ENCODE measurements at places on chromosomes 6 and 20.

- no peak for DNase-seq
These were observed 94.6 kb downstream of the EPB41L2 start for GRCh38 chr6:130968476-130968875.

GRCh38 chr6:149942461-149942829, 631 bp downstream of the ULBP2 start:
- no peak for DNase-seq

- no peak for DNase-seq
These were observed 23.0 kb upstream of the RBPJL start for GRCh38 chr20:45283551-45284057.

DNA sequence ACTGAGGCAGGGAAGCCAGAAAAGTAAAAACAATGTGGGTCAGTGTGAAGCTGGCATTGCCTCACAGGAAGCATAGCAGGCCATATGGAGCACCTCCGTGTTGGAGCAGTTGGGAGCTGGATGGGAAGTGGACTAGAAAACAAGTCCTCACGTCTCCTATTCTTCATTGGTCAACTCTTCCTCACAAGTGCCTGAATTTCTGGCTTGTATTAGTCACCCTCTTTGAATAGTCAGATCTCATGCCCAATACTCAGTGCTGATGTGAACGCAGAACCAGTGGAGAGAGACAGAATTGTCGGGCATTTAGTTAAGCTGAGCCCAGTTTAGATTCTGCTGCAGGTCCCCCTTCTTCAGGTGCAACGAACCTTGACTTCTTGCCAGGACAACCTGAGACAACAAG, 22.3 kb upstream of the RSPO3 start:
- no peak for DNase-seq

DNA sequence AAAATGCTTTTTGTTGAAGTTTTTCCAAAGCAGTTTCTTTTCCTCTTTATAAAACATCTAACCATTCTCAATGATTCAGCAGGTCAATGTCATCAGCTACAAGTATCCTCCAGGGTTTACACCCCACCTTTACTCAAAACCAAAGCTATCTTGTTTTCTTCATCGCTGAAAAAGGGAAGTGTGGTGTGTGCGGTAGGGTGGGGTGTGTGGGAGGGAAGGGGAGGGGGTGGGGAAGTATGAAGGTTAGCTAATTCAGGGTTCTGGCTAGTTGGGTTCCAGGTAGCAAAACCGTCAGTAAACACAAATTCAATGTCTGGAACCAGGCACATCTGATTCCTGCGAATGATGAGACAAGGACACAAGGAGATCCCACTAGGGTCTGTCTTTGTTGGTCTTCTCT, 189.6 kb downstream of the GJA10 start:
- no peak for DNase-seq

DNA sequence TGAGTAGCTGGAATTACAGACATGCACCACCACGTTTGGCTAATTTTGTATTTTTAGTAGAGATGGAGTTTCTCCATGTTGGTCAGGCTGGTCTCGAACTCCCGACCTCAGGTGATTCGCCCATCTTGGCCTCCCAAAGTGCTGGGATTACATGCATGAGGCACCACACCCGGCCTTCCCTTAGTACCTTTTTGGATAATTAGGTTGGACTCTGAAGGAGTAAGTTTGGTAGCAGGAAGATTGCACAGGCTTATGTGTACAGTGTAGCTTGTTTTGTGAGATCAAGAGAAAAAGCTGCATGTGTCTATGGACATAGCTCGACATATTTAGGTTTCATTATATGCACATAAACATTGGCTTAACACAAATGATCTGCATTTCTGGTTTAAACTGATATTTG, 116.8 kb downstream of the NCOA3 start:
- no peak for DNase-seq

DNA sequence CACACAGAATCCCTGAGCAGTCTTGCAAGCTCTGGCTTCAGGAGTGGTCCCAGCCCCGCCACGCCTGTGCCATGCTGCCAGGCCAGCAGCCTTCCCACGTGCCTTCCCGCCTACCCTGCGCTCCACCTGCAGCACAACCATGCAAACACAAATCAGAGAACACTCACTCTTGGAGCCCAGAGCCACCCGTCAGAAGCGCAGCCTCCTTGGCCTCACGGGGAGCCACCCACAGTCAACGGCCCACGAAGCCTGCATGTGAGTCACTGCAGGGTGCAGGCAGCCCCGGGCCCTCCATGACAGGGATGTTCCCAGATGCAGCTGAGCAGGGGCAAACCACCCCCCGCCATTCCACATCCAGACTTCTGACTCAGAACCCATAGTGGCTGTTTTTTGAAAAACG, 217.0 kb downstream of the DLL1 start:
- no peak for DNase-seq

DNA sequence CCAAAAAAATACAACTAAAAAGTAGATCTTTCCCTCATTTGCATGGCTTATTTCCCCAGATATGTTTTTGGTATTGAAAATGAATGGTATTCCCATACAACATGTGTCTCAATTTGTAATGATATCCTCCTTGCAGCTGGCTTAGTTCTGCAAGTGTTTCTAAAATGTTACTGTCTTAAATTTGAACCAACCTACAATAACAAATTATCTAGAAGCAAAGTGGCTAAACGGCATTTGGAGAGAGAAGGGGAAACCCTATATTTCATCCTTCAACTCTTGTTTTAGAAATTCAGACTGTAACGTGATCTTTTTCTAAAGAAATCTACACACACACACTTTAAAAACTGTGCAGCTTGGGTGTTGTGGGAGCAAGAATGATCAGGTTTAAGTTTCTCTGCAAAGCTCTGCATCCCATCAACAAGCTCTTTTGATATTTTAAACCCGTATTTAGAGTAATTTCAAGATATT, 153.0 kb downstream of the SOBP start:
- no peak for DNase-seq

DNA sequence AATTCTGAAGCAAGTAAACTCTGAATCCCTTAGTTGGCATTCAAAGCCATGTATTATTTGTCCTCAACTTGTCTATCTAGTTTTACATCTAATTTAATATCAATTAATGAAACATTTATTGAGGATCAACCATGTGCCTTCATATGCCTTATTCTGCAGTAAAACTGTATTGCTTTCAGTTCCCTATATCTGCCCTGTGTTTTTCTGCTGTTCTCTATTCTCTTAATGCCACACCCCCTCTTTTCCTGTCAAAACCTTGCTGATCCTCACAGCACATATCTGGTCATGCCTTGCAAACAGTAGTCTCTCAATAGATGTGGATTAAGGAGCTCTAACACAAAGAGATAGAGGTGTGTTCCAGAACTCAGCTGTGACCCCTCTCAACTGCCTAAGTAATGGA, 2.0 kb downstream of the FIG4 start:
- no peak for DNase-seq

- no peak for DNase-seq
These were observed 28.1 kb downstream of the NFYA start for GRCh38 chr6:41100871-41101287.

- DNase-seq, result no peak
These were observed 610.5 kb upstream of the MAN1A1 start for GRCh38 chr6:119960036-119960435.

DNA sequence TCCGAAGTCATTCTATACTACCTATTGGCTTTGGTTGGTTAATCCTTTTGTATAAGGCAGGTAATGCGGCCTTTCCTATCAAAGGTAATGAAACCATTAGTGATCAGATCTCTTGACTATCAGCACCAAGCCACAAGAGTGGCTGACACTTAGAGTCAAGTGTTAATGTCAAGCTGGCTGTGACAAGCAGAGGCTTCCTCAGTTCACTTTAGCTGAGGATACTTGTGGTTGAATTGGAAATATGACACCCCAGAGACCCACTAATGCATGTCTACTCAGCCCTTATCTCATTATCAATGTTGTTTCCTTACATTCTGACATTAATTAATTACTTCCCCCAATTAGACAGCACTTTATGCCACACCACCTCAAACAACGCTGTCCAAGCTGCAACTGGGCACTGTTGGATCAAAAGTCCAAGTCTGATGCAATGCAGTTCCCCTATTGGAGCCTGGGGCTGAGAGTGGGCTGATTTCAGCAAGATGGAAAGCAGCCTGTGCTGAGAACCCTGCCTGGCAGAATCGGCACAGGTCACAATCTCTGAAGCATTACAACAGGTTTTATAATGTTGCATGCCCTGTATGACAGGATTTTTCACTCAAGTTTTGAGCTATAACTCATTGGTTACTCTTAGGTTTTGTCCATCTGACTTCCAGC, 273.5 kb downstream of the COL12A1 start:
- DNase-seq, result no peak

DNA sequence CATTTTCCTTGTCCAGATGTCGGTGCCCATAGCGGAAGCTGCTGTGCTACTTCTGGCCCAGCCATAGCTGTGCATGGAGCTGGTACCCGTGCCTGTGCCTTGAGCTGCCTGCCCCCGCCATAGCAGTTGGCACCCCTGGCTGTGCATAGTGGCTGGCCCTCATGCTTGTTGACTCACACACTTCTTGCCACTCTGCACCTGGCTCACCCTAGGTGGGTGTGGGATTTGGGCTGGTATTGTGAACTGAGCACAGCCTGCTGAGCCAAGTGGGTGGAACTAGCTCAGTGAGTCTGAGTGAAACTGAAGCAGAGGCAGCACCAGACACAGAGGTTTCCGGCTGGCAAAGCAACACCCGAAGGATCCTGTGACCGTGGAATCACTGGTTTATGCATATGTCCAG, 689.5 kb upstream of the EYS start:
- DNase-seq, result no peak

DNA sequence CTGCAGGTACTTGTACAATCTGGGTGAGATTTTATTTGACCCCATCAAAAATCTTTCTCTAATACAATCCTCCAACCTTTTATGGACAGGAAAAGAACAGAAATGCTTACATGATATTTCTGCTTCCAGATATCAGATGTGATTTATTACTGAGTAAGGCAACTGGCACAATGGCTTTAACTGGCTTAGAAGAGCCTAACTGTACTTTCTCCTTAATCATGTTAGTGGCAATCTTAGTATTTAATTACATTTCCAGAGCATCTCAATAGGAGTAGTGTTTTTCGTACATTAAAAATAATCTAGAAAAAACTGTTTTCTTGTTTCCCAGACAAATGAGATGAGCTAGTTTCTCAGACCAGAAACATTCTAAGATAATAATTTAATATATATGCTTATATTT, 251.6 kb downstream of the KCNQ5 start:
- DNase-seq, result no peak

DNA sequence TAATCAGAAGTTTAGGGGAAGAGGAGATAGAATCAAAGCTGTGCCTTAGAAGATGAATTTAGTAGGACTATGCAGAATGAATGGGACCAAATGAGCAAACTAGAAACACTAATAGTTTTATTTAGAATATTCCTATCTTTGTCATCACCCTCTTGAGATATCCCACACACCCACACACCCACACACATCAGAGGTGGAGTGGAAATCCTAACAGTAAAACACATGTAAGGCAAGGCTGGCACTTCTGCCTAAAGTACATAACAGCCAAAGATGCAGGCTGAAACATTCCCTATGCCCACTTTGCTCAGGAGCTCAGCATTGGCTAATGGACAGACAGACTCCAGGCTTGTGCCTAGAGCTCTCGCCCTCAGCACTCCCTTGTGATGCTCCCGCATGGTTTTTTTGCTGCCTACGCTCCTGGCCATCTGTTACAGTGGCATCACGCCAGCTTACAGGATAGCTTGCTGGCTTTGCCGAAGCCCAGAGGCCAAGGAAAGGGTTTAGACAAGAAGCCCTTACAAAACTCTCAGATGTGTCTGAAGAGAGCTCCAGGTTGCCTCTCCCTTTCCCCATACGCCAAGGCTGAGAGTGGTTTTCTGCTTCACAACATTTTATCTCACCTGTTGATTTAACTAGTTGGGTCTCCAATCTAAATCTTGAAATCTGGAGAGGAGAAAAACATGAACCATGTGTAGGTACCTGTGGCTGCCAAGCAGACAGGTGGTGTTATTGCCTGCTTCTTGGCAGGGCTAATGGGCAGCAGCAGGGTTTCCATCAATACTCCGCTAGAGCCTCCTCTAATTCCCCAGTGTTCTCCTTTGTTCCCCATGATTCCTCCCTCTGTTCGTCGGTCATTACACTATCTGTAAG, 282.6 kb upstream of the ID4 start:
- DNase-seq, result no peak

DNA sequence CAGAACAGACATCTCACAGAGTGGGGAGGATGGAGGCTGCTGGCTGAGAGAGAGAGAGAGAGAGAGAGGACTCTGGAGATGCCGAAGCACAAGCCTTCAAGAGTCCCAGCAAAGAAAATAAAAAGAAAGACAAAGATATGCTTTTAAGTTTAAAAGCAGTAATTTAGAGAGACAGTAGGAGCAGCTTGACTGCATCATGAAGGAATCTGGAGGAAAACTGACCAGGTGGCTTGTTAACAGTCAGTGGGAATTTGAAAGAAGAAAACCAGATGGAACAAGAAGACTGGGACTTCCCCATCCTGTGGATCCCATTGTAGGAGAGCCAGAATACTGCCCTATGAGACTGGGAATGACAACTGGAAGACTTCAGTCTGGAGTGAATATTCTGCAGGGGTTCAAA, 46.3 kb upstream of the PLN start:
- no peak for DNase-seq

DNA sequence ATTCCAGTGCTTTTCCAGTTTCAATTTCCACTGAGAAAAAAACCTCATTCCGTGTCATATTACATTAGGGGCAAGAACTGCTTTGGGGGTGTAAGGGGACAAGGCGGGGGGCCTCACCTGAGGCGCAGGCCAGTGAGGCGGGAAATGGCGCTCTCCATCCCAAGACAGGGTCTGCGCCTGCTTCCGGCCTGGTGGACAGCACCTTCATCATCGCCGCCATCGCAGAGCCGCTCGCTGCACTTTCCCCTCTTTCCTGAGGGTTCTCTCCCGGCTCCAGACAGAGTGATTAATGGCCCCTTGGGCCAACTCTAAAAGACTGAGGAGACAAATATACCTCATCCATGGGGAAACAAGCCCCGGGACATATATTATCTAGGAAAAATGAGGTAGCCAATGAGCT, 270.0 kb upstream of the SOX4 start:
- no peak for DNase-seq

DNA sequence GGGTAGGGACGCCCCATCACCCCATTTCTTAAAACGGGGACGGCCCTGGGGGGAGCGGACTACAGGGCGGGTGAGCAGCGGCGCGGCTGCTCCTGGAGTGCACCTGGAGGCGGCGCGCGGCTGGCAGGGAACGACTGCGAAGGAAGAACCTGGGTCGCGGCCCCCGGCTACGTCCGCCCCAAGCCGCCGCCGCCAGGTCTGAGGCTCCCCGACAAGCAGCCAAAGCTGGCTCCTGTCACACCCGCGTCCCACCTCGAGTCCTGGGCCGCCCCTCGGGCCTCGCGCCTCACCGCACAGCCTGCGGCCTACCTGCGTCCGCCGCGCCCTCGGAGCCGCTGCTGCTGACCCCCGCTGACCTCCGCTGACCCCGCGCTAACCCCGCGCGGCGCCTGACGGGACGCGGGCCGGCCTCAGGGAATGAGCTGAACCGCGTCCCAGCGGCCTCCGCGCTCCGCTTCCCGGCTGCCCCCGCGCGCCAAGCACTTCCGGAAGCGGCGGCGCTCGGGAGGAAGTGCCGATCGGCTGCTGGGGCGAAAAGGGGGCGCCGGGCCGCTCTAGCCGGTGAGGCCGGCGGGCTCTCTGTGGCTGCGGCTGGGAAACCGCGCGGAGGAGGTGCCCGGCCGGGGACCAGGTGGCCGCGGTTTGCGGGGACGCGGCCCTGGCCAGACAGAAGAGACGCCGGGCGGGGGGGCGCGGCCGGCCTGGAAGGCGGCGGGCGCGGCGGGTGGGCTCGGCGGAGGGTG, at the start of the genes ARFRP1 and ZGPAT:
ARFRP1 (minus strand) TSS at position 419 of the 743 bp plus-strand sequence. CDS start 885 bp downstream, outside the sequence.
ZGPAT (plus strand) TSS at position 482 of the 743 bp plus-strand sequence. CDS start 542 bp downstream, outside the sequence.
- no peak for DNase-seq

- no peak for DNase-seq
These were observed 178.8 kb downstream of the SMOC2 start for GRCh38 chr6:168619560-168620314.
